ENCODE measurements at places on chromosomes 6 and 20.

- DNase-seq = no peak
These were observed 25.8 kb downstream of the B4GALT5 start for GRCh38 chr20:49687595-49688567.

GRCh38 chr6:125558907-125559306 is 190.5 kb upstream of the HEY2 start:
- no peak for DNase-seq

DNA sequence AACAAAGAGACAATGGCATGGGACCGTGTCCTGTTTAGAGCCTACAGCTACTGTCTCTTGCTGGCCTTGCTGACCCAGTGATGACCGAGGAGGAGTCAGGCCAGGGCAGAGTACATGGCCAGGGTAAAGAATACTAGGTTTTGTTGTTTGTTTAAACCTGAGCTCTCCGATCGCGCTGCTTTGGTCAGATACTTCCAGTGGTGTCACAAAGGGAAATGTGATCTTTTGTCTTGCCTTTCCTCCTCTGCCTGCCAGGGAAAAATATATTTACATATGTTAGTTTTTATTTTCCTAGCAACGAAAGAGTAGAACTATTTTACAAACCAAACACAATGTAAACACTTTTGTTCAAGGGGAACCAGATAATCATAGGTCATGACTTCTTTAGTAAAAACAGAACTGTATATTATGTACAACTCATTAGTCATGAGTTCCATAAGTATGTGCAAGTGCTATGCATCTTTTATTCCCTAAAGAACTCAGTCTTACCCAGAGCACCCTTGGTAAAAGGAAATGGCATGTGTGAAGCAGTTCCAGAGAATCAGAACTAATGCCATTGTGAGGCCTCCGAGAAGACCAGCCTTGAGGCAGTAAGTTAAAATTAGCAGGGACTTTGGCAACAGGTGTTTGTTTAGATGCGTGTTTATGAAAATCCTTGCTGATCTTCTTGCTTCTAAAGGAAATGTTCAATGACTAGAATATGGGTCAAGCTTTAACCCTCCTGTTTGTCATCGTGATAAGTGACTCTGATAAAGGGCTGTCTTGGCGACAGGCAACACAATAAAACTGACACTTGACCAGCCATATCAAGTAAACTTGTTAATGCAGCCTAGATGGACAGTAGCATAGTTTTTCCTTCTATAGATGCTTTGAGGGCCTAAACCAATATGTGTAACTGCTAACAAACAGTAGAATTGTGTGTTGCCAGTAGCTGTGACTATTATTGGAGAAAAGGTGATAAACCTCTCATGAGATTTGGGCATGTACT is 204.6 kb downstream of the NKAIN2 start:
- DNase-seq = no peak

- DNase-seq = no peak
These were observed 192.7 kb upstream of the TFAP2D start for GRCh38 chr6:50520326-50521266.

DNA sequence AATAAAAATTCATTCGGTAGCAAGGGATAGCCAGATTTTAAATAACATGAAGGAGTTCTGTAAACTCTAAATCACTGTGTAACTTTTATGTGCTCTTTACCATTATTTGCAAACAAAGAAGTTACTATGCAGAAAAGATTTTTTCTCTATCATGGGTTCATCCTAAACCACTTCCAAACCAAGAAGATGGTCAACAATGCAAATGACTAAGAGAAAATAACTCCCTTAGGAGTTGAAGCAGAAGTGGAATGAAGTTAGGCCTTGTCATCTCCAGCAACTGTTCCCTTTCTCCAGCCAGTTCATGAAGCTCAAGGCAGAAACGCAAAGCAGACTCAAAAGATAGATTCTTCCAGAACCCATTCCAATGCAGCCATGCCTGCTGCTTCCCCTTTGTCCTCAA is 66.0 kb downstream of the MBOAT1 start:
- no peak for DNase-seq

DNA sequence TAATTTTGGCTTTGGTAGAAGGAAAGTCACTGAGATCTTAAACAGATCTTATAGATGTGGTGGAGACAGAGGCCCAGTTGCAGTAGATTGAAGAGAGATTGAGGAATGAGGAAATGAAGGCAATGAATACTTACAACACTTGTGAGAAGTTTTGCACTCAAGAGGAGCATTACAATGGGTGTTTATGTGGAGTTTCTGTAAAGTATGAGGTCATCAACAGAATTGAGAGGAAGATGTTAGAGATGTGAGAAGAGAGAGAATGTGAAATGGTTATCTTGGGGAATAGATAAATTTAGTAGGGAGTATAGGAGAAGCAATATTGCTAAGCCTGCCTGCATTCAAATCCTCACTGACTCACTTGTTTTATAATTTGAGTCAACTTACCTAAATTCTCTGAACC is 83.4 kb downstream of the GFRAL start:
- DNase-seq = no peak

GRCh38 chr6:41630069-41630468 is 8.2 kb upstream of the MDFI start:
- DNase-seq = no peak

- no peak for DNase-seq
These were observed 195.3 kb downstream of the SLC24A3 start for GRCh38 chr20:19407736-19408135.

DNA sequence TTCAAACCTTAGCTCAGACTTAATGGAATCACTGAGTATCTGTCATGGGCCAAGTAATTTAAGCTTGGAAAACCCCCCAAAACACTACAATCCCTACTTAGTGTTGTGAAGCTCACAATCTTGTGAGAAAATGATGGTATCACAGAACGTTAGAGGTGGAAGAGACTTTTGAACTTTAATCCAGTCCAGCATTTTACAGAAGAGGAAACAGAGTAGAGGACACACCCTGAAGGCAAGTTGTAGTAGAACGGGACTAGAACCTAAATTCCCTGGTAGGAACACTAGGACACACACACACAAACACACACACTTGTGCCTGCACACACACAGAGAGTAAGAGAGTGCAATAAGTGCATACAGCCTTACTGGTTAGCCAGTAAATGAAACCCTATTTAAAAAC is 50.2 kb upstream of the CAP2 start:
- DNase-seq = no peak

- no peak for DNase-seq
These were observed at the start of gene HLA-DRB1 for GRCh38 chr6:32589596-32590449. Gene HLA-DRB1, minus strand, starts transcription at chr6:32589848. Its CDS starts 106 bp downstream, at chr6:32589742.

GRCh38 chr6:142816031-142816430 is 128.9 kb downstream of the HIVEP2 start:
- no peak for DNase-seq

DNA sequence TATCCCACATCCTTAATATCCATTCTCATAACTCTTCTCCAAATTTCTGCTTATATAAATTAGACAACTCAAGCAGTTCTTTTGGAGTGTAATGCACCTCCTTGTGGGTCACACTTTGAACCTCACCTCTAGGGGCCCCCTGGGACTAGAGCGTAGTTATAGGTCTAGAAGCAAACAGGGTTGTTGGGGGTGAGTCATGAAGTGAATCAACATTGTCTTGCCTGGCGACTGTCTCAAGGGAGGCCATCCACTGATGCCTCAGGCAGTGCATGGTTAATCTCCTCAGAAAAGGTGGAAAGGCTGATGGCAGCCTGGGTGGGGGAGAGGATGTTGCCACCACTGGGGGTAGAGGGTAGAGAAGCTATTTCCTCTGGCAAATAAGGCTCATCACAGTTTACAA is 129.1 kb downstream of the TNFRSF21 start:
- no peak for DNase-seq

GRCh38 chr20:57546956-57547649 is 13.8 kb upstream of the PCK1 start:
- no peak for DNase-seq

- DNase-seq = no peak
These were observed 4.9 kb downstream of the PREX1 start for GRCh38 chr20:48822879-48823385.

DNA sequence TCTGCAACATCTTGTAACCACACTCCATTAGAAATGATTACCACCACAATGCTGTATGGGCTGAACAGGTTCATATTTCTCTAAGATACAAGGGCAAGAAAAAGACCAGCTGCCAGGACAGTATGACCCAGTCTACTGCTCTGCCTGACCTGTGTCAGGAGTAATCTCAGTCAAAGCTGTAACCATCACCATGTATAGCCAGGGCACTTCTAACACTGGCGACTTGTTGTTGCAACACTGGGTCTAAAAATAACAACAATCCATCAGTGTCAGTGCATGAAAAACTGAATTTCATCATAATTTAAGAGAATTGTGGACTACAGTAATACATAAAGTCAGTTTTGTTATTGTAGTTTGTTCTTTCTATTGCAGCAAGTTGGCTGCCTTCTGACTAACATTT is 738.6 kb upstream of the ADGRB3 start:
- DNase-seq = no peak

DNA sequence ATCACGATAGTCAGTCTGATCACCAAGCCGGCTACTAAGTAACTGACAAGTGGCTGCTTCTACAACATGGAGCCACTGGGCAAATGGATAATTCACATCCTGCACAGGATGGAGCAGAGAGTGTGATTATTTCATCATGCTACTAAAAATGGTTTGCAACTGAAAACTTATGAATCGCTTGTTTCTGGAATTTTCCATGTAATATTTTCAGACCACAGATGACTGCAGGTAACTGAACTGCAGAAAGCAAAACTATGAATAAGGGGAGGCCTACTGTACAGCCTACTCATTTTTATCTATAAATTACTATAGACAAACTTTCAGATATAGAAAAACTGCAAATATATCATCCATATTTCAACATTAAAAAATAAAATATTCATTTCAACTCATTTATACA is 91.5 kb downstream of the EPB41L2 start:
- no peak for DNase-seq

- DNase-seq = no peak
These were observed 130.0 kb downstream of the CDKAL1 start for GRCh38 chr6:20664250-20664649.

GRCh38 chr6:164294047-164294784 is 879.7 kb downstream of the QKI start:
- DNase-seq = no peak

GRCh38 chr6:111782192-111782809 is 91.0 kb downstream of the FYN start:
- DNase-seq = no peak

- DNase-seq = no peak
These were observed 123.3 kb upstream of the COL21A1 start for GRCh38 chr6:56370561-56371211.

DNA sequence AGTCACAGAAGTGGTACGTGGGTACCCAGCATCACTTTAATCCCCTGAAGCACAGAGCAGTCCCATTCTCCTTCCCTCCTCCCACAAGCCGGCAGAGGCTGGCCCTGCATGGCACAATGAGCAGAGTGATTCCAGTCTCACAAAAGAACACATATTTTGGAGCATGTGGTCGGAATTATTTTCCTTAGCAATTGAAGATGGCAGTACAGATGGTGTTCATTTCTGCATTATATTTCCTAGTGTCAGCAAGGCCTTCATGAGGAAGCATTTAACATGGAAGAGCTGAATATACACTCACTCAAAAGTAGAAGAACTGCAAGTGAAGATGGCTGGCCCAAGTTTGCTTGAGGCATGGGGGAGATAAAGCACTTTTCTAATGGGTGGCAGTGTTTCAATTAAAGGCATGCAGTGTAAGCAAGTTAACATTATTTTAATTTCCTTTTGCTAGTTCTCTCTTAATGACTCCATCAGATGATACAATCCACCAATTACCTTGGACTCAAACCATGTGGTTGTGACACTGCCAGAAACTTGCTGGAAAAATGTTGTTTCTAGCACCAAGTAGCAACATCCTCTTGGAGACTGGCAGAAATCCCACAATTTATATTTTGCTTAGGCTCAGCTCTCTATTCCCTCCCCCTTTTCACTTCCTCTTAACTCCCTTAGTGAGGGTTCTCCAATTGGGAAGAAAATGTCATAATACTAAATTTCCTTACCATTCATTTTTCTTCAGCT is 74.4 kb downstream of the ARHGAP18 start:
- no peak for DNase-seq

DNA sequence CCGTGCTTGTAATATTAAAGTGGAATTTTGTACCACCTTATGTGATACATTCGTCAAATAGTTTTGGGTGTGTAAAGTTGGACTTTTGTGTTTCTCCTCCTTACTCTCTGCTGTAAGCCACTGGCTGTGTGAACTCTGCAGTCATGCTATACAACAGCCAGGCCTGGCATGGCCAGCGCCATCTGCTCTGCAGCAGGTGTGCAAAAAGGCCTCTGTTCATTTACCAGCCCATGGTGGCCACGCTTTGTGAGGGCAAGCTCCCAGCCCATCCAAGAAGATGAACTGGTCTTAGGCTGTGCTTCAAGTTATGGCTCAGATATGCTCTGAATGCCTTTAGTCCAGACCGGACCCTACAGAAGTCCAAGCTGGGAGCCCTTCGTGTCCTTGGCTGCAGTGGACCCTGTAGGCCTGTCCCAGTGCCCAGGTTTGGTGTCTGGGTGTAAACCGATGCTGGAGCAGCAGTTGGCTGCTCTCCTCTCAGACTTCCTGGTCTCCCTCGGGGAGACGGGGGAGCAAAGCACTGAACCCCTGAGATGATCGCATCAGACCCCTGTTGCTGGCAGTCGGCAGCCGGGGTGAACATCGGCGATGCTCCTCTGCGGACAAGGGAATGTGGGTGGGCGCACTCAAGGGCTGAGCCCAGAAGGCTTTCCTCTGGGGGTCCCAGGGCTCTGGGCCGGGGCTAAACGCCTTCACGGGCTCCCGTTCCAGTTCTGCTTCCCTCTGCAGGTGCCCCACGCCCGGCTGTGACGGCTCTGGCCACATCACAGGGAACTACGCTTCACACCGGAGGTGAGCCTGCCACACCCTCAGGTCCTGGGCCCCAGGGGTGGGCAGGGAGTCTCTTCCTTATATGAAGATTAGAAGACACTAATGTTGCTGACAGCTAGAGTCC is 28.6 kb upstream of the PCMTD2 start:
- DNase-seq = no peak

GRCh38 chr20:64010711-64011237 is 25.2 kb upstream of the C20orf204 start:
- no peak for DNase-seq

DNA sequence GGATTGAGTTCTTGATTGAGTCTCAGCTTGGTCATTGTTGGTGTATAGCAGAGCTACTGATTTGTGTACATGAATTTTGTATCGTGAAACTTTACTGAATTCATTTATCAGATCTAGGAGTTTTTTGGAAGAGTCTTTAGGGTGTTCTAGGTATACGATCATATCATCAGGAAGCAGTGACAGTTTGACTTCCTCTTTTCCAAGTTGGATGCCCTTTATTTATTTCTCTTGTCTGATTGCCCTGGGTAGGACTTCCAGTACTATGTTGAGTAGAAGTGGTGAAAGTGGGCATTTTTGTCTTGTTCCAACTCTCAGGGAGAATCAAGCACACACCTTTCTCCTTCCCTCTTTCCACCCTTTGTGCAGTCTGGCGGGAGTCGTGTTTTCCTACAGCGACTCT is 26.4 kb downstream of the RPP40 start:
- DNase-seq = no peak

GRCh38 chr20:47318586-47319516 is 37.6 kb downstream of the ZMYND8 start:
- DNase-seq = no peak

DNA sequence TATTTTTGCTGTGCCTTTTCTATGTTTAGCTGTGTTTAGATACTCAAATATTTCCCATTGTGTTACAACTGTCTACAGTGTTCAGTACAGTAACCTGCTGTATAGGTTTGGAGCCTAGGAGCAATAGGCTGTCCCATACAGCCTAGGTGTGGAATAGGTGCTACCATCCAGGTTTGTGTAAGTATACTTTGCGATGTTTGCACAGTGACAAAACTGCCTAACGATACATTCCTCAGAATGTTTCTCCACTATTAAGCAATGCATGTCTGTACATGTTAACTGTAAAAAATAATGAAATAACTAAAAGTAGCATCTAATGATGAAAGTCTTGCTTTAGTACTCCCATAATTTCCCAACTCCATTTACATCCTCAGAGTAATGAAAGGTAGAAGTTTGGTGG is 46.0 kb downstream of the SERAC1 start:
- DNase-seq = no peak
